ENCODE measurements at places on chromosomes 4 and X. TPM values are rescaled to one million over a fixed set of nuclear protein-coding genes. Genes with fewer than 3 reads are reported as not detected.

The BEND2 gene
- not detected for total RNA-seq

The HS3ST1 gene
- total RNA-seq, result 16.3 TPM

The NEUROG2 gene
- total RNA-seq, result not detected

The PTPN13 gene
- 28.8 TPM for total RNA-seq

The NR3C2 gene
- total RNA-seq, result 7.4 TPM

The AFM gene
- total RNA-seq, result not detected
